ENCODE measurements at places on chromosomes 12 and 14. TPM values are rescaled to one million over a fixed set of nuclear protein-coding genes. Genes with fewer than 3 reads are reported as not detected.
A peak's percentile ranks its signal among the peaks of the same experiment; 100 is the strongest.

The FOXA1 gene
- polyA plus RNA-seq: 36.0 TPM

GRCh38 chr12:115324949-115325593 lies 641.1 kb upstream of the TBX3 start:
- no peak for DNase-seq
- no peaks in the 10 kb centered on the region for H3K27me3 ChIP-seq
- H3K36me3 ChIP-seq: no peaks in the 10 kb centered on the region
- no peak overlapping the region for H3K4me3 ChIP-seq

DNA sequence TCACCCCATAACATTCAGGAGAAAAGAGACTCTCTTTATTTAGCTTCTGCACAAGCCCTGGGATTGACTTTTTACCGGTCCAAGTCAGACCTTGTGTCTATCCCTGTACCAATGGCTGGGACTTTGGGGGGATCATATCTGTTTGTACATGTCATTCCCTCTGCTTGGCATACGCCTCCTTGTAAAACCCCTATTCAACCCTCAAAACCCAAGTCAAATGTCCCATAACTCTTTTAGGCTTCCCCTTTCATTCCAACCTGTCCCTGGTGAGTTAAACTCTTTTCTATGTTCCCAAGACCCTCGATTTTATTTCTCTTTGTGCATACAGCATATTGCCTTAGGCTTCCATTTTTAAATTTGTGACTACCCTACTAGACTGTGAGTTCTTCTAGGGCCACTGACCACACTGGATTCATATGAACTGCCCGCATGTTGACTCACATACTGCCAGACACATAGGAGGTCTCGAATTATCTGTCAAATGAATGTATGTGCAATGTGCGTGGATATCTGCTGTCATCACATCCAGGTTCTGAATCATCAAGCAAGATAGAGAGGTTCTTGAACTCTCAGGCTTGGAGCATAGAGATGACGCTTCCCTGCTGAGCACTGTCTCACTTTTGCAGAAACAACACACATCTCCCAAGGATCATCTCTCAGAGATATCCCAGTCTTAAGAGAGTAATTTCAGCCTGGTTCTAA lies 548.6 kb upstream of the TBX3 start:
- H3K4me3 ChIP-seq: no peak overlapping the region
- H3K27ac ChIP-seq: no peak overlapping the region
- no peak for DNase-seq
- H3K27me3 ChIP-seq: no peaks in the 10 kb centered on the region
- H3K36me3 ChIP-seq: no peaks in the 10 kb centered on the region
- peaks cover 6% of the 10 kb centered on the region for H3K4me1 ChIP-seq

DNA sequence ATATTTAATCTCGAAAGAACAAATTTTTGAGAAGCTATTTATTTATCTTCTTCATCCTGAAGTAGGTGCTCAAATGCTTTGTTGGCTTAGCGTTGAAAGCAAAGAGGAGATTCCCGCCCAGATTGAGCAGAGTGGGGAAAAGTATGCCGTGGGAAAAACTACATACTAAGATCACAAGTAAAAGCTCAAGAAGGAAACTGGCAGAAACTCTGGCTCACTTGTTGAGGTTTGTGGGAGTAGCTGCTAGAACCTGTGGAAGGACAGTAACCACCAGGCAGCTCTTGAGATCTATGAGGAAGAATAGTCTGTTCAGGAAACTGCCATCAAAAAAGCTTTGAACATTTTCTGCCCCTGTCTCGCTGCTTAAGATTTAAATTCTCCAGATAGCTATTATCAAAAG lies 3.9 kb downstream of the MYRFL start:
- H3K36me3 ChIP-seq: no peaks in the 10 kb centered on the region
- H3K4me1 ChIP-seq: peaks cover 21% of the 10 kb centered on the region
- no peaks in the 10 kb centered on the region for H3K27me3 ChIP-seq
- no peak overlapping the region for H3K27ac ChIP-seq

- H3K27ac ChIP-seq: no peak overlapping the region
- no peaks in the 10 kb centered on the region for H3K4me1 ChIP-seq
- peaks cover 16% of the 10 kb centered on the region for H3K36me3 ChIP-seq
- H3K27me3 ChIP-seq: no peaks in the 10 kb centered on the region
Measured at GRCh38 chr12:27578689-27579372, 54.8 kb downstream of the PPFIBP1 start.

GRCh38 chr14:61584331-61584741 lies 111.0 kb upstream of the HIF1A start:
- H3K36me3 ChIP-seq: no peaks in the 10 kb centered on the region
- H3K4me3 ChIP-seq: no peak overlapping the region

- no peak overlapping the region for H3K4me3 ChIP-seq
- no peaks in the 10 kb centered on the region for H3K27me3 ChIP-seq
- H3K27ac ChIP-seq: no peak overlapping the region
- no peaks in the 10 kb centered on the region for H3K4me1 ChIP-seq
- H3K36me3 ChIP-seq: peaks cover 64% of the 10 kb centered on the region
Measured at GRCh38 chr12:112046003-112046402, 32.8 kb downstream of the ERP29 start.

DNA sequence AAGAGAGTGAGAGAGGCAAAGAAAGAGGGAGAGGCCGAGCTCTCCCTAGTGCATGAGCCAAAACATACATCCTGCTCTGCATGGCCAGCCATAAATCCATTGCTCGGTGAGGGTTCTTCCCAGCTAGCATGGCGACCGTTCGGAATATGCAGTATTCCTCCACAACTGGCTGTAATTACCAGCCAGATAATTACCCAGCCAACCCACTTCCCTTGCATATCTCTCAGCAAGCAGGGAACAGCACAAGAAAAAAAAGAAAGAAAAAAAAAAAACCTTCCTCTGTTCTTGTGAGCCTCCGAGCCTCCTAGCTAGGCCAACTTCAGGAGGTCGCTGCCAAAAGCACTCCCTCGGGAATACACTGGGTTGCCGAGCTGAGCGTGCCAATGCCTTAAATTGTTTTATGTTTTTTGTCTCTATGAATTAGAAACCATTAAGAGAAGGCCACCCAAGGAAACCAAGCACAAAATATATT lies 567.9 kb downstream of the MED13L start:
- H3K4me1 ChIP-seq: no peaks in the 10 kb centered on the region
- no peak for DNase-seq
- no peak overlapping the region for H3K27ac ChIP-seq

- no peak overlapping the region for H3K4me3 ChIP-seq
- H3K36me3 ChIP-seq: no peaks in the 10 kb centered on the region
- no peak for DNase-seq
- H3K27ac ChIP-seq: no peak overlapping the region
- H3K27me3 ChIP-seq: peaks cover 32% of the 10 kb centered on the region
Measured at GRCh38 chr14:52269982-52270381, 2.5 kb downstream of the PTGDR start.

The POTEG gene
- not detected for polyA plus RNA-seq

DNA sequence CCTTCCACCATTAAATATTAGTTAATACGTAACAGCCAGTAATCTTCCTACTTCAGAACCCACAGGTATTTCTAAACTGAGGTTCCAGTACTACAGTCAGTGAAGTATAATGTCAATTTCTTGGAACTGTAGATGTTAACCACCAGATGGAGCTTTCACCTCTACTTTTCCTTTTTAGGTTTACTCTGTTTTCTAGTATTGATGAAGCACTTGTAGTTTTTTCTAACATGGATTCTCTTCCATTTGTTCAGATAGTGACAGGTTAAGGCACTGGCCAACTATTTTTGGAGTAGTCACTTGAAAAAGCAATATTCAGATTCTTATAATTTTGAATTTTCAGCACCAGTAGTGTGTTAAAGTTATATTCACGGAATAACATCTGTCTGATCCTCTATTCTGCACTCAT lies 4.6 kb upstream of the SEC23A start:
- H3K4me3 ChIP-seq: no peak overlapping the region
- no peaks in the 10 kb centered on the region for H3K36me3 ChIP-seq
- H3K27me3 ChIP-seq: no peaks in the 10 kb centered on the region
- peak; percentile 53 for DNase-seq
- H3K4me1 ChIP-seq: peaks cover 4% of the 10 kb centered on the region

The OLR1 gene
- 2.6 TPM for polyA plus RNA-seq

DNA sequence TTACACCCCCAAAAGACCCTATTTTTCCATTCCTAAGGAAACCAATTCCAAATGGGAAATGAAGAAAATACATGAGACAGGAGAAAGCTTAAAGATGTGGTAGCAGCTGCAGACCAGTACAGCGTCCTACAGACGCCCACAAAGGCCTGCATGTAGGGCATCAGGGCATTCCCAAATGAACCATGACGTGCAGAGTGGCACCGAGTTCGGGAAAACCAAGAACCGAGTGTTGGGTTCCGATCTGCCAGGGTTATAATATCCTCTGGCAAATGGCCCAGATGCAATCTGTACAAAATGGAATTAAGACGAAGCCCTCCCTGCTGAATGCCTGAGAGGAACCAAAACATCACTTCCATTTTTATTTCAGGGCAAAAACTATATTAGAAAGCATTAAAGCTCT lies 34.4 kb upstream of the SELPLG start:
- no peaks in the 10 kb centered on the region for H3K36me3 ChIP-seq

- peaks cover 35% of the 10 kb centered on the region for H3K27me3 ChIP-seq
- H3K4me3 ChIP-seq: no peak overlapping the region
- H3K4me1 ChIP-seq: no peaks in the 10 kb centered on the region
- DNase-seq: no peak
- no peak overlapping the region for H3K27ac ChIP-seq
Measured at GRCh38 chr12:16612647-16613046, 6.7 kb upstream of the LMO3 start.

DNA sequence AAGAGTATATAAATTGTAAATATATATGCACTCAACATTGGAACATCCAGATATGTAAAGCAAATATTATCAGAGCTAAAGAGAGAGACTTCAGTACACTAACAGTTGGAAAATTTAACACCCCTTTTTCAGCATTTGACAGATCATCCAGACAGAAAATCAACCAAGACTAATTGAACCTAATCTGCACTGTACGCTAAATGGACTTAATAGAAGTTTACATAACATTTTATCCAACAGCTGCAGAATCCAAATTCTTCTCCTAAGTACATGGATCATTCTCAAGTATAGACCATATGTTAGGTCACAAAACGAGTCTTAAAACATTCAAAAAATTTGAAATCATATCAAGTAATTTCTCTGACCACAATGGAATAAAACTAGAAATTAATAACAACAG lies 229.1 kb upstream of the CLEC14A start:
- H3K27ac ChIP-seq: no peak overlapping the region
- DNase-seq: no peak
- H3K4me3 ChIP-seq: no peak overlapping the region
- H3K4me1 ChIP-seq: no peaks in the 10 kb centered on the region

The RARG gene
- polyA plus RNA-seq: 11.6 TPM

DNA sequence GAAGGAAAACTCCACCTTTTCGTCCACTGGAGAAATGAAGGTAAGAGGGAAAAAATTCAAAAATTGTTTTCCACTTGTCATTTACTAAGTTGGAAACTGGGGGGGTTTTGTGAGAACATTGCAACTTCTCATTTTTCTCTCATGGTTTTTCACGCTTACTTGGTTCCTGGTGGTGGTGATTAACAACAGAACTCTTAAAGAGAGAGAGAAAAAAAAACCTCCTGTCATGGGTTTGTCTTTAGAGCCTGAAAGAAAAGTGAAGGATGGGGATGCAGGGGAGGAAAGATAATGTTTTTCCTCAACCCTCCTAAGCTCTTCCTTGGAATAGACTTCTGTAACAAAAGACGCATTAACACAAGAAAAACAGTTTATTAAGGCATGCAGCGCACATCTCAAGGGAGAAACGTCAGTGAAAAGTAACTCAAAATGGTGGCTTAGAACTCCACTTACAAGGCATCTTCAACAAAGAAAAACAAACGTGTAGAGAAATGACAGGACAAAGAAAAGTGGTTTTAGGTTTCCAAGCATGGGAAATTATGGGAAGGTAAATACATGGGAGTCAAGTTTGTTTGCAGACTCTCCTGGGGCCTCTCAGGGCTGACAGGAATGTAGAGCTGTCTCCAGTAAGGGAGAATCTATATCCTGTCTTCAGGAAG lies 81.9 kb upstream of the ATF7IP start:
- no peaks in the 10 kb centered on the region for H3K4me1 ChIP-seq
- H3K36me3 ChIP-seq: no peaks in the 10 kb centered on the region
- H3K27me3 ChIP-seq: no peaks in the 10 kb centered on the region
- no peak overlapping the region for H3K4me3 ChIP-seq
- DNase-seq: no peak

- no peaks in the 10 kb centered on the region for H3K4me1 ChIP-seq
- H3K27me3 ChIP-seq: no peaks in the 10 kb centered on the region
- no peak for DNase-seq
- H3K36me3 ChIP-seq: no peaks in the 10 kb centered on the region
- H3K4me3 ChIP-seq: no peak overlapping the region
- no peak overlapping the region for H3K27ac ChIP-seq
Measured at GRCh38 chr14:48384821-48385220, 709.4 kb upstream of the MDGA2 start.

DNA sequence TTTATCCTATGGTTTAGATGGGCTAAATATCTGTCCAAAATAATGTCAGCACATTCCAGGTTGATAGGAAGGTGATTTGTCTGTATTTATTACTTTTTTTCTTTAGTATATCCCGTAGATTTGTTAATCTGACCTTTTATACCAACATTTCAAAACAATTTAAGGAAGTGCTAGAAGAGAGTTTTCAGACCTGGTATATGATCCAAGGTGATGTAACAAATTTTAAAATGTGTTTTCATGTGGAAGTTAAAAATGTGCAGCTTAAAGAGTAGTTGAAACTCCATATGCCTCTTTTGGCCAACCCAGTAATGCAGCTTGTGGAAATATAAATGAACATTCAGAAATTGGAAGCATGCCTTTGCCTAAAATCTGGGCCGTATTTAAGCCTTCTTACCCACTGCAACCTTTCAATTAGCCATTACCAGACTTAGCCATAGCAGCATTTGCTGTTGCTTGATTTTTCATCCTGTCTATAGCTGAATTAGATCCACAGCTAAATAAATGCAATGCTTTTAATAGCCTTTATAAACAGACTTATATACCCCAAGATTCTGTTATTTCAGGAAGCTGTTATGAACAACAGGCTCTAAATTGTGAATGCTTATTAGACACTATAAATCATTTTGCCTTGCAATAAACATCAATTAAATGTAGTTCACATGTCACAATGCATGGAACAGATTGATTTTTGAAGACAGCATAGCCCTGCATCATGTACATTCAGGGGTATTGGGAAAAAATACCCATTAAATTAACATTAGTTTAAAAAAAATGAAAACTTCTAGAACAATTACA lies 271.2 kb downstream of the PDZRN4 start:
- no peaks in the 10 kb centered on the region for H3K4me1 ChIP-seq
- H3K4me3 ChIP-seq: no peak overlapping the region
- no peak for DNase-seq
- H3K36me3 ChIP-seq: no peaks in the 10 kb centered on the region

GRCh38 chr14:64444984-64445845 lies 20.1 kb upstream of the AKAP5 start:
- no peaks in the 10 kb centered on the region for H3K4me1 ChIP-seq
- peaks cover 49% of the 10 kb centered on the region for H3K36me3 ChIP-seq
- no peaks in the 10 kb centered on the region for H3K27me3 ChIP-seq
- H3K27ac ChIP-seq: peak overlapping the region; percentile 10
- no peak overlapping the region for H3K4me3 ChIP-seq
- no peak for DNase-seq

DNA sequence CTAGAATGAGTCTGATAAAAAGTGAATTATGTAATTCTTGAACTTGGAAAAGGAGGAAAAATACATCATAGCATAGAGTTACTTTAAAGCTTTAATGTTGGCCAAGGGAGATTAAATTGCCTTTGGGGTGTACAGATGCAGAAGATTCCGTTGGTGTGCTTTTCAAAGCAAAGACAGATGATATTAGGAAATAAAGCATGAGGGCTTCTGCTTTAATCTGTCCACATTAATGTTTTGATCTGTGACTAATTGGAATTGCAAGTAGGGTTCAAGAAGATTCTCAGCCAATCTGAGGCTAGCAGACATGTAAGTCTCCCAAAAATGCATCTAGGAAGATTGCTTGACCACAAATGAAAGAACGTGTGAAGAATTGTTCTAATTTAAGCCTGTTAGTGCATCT lies 35.2 kb downstream of the LGR5 start:
- no peaks in the 10 kb centered on the region for H3K4me1 ChIP-seq
- no peak for DNase-seq
- no peaks in the 10 kb centered on the region for H3K27me3 ChIP-seq
- no peak overlapping the region for H3K4me3 ChIP-seq
- H3K36me3 ChIP-seq: no peaks in the 10 kb centered on the region
